Activated gamma-delta T cell (primary cell): ENCODE measurements at places on chromosomes 3 and 15.

DNA sequence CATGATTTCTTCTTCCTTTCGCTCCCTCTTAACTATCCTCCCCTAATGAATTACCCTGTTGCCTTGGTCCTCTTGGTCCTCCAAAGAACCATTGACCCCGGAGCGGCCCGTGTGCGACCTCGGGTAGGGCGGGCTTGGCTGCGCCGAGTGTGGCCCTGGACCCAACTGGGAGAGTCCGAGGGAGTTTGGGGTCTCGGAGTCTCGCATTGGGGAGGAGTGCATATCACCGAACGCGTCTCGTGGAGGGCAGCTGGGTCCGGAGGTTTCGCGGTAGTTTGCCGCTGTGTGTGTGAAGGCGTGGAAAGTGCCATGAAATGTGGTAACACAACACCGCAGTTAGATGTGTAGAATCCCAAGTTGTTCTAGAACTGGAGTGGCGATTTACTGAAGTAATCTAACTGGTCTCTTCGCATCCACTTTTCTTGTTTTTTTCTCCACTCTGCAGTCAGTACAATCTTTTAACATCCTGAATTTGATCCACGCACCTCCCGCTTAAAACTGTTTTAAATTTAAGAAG is 363 bp downstream of the GTF2E1 start:
- peak; percentile 25 for DNase-seq

GRCh38 chr15:68275165-68275746 is 2.3 kb upstream of the FEM1B start:
- DNase-seq = no peak

- DNase-seq = no peak
These were observed 88.0 kb downstream of the TBC1D2B start for GRCh38 chr15:77989296-77990143.

DNA sequence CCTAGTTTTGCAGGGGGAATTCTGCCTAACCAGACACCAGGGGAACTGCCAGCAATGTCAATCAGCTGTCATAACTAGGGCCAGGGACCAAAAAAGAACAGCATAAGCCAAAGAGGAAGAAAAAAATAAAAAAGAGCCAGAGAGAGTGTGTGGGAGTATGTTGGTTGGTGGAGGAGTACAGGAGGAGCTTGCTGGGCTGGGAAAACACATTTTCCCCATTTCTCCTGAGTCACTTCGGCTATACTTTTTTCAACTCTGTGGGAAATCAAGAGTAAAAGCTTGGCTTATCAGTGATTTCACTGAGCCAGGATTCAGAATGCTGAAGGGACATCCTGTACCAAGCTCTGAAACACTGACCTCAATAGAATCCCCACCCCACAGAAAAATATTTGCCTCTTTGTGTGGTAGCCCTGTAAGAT is 144.7 kb upstream of the DPH6 start:
- DNase-seq = no peak

GRCh38 chr15:49037546-49037940 is 8.7 kb downstream of the SECISBP2L start:
- no peak for DNase-seq
